GM20000 (cell line): ENCODE measurements at places on chromosomes 3 and 15.

DNA sequence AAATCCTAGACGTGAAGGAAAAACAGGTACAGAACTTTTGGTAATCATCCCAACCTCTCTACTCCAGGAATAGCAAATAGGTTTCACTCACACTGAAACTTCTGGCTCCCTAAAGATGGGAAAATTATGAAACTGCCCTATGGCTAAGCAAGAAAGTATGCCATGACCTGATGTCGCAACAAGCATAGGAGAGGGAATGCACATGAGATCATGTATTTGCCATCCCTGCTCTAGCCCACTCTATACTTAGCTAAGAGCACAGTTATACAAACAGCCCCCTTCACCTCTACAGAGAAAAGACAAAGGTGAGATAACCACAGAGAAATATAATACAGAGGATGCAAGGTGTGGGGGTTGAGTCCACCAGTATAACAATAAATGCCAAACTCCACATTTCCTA, 102.7 kb downstream of the TBC1D5 start:
- DNase-seq: no peak

DNA sequence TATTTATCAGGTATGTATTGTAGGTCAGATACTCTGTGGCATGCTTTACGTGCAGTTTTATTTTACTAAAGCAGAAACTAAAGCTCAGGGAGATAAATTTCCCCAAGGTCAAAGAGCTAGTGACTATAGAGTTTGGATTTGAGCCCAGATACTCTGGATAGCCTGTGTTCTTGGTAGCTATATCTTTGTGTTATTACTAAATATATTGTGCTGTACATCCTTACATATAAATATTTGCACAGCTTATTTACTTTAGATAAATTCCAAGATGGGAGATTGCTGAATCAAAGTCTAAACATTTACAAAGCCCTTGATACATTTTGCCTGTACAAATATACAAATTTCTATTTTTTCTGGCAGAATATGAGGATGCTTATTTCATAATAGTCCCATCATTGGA, 660.9 kb upstream of the NAALADL2 start:
- DNase-seq: no peak

DNA sequence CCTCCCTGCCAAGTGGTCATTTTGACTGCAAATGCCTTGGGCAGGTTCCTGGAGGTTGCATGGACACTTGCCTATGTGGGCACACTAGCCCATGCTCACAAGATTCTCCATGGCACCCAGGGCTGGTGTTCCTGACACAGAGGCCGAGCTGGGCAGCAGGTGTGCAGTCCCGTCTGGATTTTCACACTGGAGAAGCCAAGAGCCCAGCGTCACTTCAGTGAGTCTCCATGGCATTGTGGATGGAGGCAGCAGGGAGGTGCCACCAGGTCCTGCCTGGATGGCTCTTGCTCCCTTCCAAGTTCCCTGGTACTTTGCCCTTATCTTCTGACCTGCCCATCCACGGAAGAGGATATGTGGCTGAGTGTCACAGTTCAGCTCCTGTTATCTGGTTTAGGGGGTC, 63.7 kb upstream of the PLCL2 start:
- no peak for DNase-seq

DNA sequence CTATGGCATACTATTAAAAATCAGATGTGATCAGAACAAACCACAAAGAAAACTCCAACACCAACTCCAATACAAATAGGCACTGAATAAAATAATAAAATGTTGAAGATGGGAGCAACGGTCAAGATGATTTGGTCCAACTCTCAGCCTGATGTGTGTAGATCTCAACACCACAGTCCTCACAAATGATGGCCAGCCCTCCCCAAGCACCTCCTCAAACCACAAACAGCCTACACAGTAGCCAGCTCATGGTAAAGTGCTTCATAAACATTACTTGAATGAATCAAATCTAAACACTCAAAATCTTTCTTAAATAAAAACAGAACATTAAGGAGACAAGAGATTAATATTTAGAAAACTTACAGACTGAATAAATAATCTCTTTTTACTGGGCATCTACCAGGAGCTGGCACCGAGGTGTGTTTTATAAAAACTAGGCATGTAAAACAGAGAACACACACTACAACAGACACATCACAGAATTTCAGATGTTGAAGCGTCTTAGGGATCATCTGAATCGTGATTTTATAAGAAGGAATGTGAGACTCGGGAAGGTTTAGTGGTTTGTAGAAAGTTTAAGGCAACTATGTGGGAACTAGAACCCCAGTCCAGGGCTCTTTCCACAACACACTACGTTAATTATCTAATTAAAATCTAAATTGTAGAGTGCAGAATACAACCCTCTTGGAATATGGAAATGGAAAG, 102.4 kb downstream of the MYLK start:
- DNase-seq: no peak
